ENCODE measurements at places on chromosomes 3 and 15.
A peak's percentile ranks its signal among the peaks of the same experiment; 100 is the strongest.

- DNase-seq, result peak; percentile 92
These were observed 5.6 kb downstream of the CSK start for GRCh38 chr15:74787251-74788041.

DNA sequence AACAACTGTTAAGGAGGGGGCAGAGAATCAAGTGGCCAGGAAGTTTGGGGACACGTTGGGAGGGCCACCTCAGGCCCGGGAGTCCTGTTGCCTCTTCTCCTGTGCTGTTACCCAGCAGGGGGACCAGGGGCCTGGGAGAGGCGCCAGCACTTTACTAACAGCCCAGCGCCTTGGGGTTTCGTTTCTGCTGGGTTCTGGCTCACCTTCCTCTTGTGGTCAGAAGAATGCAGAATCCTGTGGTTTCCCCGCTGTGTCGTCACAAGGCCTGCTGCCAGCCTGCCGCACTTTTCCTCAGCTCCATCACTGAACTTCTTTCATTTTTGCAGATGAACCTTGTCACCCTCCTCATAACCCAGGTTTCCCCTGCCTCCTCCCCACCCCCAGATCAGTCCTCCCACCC lies 67.7 kb downstream of the SLC30A4 start:
- DNase-seq, result peak; percentile 66

- no peak for DNase-seq
These were observed 12.0 kb upstream of the FGD5 start for GRCh38 chr3:14806641-14807263.

GRCh38 chr15:91578511-91578910 lies 275.0 kb upstream of the SLCO3A1 start:
- no peak for DNase-seq

All from stimulated activated CD4-positive, alpha-beta T cell treated with anti-CD3 and anti-CD28 coated beads, Interleukin-12 subunit alpha, Interleukin-12 subunit beta, amount 100 ng/mL, for 48 hours (primary cell).